ENCODE measurements at places on chromosomes 6 and 20.

DNA sequence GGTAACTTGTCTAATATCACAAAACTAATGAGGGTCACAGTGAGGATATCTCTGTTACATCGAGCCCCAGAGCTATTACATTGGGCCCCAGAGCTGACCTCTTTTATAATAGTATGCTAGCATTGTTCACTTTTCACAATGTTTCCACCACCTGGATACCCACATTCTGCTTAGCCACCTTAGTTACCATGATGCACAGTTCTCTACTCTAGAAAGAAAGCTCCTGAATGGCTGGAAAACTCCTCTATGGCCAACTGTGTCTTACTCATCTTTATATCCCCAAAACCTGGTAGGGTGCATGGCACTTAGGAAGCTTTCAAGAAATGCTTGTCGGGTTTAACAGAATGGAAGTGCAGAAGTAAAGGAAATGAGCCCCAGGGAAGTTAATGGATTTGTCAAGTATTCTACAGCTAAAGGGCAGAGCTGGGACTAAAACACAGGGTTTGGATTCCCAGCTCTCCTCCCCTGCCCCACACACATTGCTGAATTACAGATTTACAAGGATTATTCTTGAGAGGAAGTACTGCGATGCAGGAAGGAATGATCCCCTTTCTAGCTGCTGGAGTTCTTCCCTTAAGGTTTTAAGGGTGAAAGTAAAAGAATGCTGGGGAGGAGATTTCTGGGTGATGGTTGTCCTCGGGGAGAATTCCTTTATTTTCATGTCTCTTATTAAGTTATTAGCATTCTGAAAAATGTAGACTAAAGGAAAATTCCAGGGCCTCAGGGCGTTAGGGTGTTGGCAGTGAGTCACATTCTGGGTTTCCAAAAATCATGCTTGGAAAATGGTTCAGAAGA lies 16.1 kb upstream of the HINT3 start:
- DNase-seq: no peak

DNA sequence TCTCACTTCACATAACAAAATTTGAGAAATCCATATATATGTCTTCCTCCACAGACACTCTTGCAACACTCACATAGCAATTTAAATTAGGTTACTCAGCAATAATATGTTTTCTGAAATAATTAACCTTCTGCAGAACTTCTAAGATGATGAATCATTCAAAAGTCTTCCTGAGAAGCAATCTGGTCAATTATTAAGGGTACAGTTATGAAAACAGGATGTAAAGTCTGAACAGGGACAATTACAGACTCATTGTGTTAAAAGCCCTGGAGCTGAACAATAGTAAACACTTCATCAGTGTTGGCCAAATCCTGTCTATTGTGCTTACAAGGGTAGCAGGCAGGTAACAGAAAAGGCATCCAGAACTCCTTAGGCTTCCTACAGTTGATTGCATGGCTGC lies 75.4 kb downstream of the FILIP1 start:
- no peak for DNase-seq

DNA sequence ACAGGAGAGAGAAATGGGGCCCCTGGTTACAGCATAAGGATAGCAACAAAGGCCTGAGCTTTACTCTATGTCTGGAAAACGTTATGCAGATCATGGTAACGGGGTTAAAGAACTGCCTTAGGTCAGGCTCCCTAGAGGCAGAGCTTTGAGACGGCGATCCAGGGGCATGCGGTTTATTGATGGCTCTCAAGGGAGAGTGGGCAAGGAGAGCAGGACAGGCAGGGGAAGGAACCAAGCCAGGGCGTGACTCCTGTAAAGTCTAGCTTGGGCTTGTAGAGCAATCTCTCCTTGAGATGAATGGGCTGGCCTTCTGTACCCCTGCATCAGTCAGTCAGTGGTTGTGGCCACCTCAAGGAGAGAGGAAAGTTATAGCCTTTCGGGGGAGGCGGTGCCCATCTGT lies 12.5 kb upstream of the FERMT1 start:
- no peak for DNase-seq

GRCh38 chr6:11654876-11655275 lies 117.3 kb downstream of the TMEM170B start:
- no peak for DNase-seq

DNA sequence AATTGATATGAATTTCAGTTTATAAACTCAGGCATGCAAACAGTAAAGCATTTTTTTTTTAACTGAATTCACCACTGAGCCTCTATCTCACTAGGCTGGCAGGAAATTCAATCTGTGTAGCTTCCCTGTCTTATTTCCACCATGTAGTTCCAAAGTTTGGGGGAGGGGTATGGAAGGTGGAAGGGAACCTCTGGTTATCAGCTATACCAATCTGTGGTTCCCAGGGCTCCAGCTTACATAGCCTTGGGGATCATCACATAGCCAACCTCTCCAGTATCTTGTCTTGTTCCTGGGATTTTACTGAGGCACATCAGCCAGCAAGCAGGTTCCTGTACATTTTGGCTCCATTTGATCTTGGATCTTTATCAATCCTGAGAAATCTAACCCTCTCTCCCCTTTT lies 15.6 kb downstream of the RAD21L1 start:
- DNase-seq: no peak

DNA sequence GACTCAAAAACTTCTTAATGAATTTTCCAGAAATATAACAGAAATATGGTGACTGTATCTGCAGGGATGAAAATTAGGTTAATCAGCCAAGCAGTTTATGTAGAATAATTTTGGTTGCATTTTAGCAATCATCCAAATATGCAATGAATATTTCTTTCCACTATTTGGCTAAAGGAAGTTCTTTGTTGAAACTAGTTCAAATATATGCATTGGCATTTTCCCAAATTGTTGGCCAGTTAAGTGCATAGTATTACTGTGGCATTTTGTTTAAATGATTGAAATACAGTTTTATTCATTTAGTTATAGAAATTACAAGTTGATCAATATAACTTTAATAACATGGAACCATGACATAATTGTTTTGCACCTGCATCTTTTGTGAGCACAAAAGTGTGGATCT lies 115.5 kb downstream of the DOK5 start:
- DNase-seq: no peak

GRCh38 chr6:104754788-104755409 lies 104.8 kb downstream of the HACE1 start:
- no peak for DNase-seq

DNA sequence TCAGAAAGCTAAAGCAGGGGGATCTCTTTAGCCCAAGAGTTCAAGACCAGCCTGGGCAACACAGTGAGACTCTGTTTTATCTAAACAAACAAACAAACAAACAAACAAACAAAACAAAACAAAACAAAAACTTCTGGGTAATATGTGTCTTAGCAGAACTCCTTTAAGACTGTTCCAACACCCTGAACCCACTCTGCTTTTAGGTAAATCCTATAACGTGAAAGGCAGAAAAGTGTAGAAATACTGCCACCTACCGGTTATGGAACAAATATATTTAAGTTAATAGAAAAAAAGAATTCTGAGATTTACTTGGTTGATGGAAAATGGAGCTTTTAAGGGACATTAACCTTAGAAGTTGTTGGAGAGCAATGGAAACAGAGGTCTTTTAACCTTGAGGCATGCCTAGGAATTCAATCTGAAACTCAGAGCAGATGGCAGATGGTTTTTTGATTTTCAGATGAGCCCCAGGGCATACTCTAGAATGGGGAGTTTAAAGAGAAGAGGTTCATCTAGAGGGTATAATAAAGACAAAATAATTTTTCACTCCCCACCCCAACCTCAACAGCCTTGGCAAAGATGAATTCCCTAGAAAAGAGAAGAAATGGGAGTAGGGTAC lies 38.5 kb downstream of the SOD2 start:
- DNase-seq: no peak

DNA sequence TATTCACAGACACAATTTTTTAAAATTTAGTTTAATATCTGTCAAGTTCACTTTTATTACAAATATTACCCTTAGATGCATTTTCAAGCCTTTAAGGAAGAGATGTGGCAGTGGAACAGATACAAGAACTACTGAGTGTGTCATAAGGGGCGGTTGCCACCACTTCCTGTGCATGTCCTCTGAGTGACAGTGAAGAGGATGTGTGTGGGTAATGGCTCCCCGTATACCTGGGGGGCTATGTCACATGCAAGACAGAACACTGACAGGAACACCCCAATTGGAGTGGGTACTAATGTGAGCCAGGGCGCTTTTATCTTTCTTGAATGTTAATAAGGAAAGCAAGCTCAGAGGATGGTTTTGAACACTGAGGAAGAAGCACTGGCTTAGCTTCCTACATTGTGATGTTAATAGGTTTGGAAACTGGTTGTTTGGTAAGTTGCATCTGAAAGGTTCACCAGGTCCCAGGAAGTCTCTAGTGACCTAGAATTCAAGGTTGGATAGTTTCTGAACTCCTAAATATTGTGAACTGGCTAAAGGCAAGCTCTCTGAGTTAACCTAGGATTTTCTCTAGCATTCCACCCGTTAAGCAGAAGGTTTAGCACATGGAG lies 83.4 kb upstream of the ASF1A start:
- DNase-seq: peak; percentile 47

DNA sequence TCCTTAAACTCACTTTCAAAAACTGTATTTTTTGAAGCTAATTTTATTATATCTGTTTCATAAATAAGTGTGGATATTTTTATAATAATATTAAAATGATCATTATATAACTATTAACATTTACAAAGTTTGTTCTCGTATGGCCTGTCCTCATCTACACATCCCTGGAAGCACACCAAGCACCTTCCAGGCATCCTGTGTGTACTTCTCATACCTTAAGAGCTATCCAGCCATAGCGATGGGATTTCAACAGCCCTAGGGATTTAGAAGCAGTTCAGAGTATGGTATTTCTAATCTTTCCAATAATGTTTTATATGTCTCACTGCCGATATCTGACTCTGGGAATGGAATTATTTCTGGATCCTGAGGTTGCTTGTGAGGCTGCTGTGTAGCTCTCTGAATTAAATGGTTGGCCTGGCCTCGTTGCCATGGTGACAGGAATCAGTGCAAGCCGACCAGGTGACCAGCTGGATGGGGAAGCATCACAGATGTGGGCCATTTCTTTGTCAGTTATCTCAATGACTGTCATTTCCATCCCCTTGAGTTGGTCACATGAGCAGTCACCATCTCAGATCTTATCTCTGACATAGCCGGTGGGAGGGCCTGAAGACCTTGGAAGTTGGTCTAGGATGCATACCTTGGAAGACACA lies 265.2 kb upstream of the RIN2 start:
- no peak for DNase-seq

DNA sequence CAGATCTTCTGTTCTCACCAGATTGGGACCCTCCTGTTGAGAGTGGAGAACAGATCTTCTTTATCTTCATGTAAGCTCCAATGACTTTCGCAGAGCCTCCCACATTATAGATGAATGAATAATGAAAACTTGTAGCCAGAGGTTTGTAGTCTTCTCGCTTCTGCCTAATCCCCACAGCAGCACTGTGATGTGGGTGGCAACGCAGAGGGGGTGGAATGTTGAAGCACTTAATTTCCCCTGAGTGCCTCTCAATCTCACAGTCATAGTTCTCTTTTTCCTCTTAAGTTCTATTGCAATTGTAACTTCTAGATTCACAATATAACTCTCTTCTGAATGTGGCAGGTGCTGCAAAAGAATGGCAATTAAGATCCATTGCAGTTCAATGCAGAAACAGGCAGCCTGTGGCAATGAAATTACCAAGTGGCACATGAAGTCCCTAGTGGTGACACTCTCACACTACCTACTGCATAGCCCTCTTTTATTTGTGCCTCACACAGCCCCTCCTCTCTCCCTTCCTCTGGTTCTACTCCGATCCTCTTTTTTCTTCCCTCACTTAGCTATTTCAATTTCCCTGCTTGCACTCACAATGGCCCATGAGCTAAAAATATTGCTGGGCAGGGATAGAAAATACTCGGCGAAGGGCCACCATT lies 281.9 kb downstream of the UBE3D start:
- DNase-seq: no peak

GRCh38 chr6:80215063-80215462 lies 108.6 kb downstream of the BCKDHB start:
- DNase-seq: no peak

GRCh38 chr20:2285613-2286012 lies 10.2 kb upstream of the TGM3 start:
- no peak for DNase-seq

- no peak for DNase-seq
Measured at GRCh38 chr6:44558832-44559251, 171.3 kb downstream of the CDC5L start.

DNA sequence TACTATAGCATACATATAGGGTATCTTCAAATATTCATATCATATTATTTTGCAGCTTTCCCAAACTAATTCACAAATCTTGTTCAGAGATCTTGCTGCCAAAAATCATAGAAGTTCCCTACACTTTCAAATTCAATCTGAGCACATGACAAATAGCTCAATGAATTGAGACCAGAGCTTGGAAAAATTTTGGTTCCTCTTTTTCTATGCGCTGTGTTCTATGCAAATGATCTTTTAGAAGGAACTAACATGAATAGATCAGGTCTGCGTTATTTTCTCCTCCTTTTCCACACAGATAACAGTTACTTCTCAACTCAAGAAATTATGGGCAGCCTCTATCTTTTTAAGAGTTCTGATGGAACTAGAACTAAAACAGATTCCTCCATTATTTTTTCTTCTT lies 316.3 kb downstream of the ARHGAP18 start:
- DNase-seq: no peak

DNA sequence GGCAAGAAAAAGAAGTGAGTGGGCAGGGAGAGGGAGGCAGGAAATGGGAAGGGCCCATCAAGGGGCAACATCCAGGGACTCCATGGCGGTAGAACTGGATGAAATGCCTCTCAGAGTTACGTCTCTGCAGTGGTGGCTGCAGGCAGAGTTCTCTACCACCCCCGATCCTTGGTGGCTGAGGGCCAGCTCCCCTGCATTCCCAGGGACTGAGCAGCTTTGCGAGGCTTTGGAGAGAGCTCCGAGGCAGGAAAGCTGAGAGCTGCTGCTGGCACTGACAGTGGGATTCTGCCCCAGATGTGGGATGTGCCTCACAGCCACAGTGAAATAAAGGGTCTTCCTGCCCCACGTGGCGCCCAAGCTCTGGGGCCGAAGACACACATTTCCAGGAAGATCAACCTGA lies 236.6 kb downstream of the SLC24A3 start:
- no peak for DNase-seq

- DNase-seq: no peak
Measured at GRCh38 chr6:149967591-149967990, 3.8 kb downstream of the ULBP1 start.

DNA sequence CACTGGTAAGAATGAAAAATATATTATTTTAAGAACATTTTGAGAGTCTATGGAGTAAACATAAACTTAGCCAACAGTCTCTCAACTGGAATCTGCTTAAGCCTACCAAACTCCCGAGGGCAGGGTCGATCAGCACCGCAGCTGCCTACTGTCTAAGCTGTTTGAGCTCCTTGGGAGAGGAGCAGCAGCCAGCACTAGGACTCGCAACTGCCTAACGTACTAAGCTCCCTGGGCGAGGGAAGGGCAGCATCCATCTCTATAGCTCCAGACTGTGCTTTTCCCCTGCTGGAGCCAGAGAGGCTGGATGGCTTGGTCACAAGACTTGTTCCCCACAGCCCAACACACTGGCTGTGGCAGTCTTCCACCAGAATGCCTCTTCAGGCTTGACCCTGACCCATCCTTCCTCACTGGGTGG lies 96.4 kb downstream of the MOXD1 start:
- peak; percentile 40 for DNase-seq

- no peak for DNase-seq
Measured at GRCh38 chr20:20761301-20761700, 48.9 kb upstream of the RALGAPA2 start.

GRCh38 chr20:59064214-59064722 lies 21.7 kb upstream of the PRELID3B start:
- DNase-seq: no peak

- no peak for DNase-seq
Measured at GRCh38 chr6:4577406-4577805, 198.8 kb upstream of the CDYL start.

- no peak for DNase-seq
Measured at GRCh38 chr6:113442040-113442439, 415.1 kb upstream of the MARCKS start.

Data from mucosa of descending colon (tissue), 3 donors.